Activated CD4-positive, alpha-beta T cell treated with anti-CD3 and anti-CD28 coated beads, Interleukin-2, amount 50 U/mL, for 4 hours (primary cell): ENCODE measurements at places on chromosomes 2 and 18.

GRCh38 chr18:79586436-79587225 lies 93.0 kb upstream of the CTDP1 start:
- DNase-seq: no peak

- DNase-seq: no peak
Measured at GRCh38 chr2:3265981-3266924, 111.4 kb downstream of the EIPR1 start.

DNA sequence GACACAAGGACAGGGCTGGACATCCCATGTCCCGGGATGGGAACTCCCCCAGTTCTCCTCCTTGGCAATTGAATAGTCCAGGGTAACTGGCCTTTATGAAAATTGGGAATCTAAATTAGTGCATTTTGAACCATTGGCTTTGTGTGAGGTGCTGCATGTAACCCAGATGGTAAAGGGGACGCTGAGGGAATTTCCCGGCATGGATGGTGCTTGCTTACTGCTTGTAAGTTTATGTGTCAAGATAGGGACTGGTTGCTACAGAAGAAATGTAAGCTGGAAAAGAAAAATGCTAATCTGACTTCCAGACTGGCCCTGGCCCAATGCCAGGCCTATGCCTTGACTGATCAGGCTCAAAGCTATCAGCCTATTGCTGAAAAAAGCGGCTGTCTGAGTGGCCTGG lies 1096.7 kb upstream of the DDX18 start:
- no peak for DNase-seq

DNA sequence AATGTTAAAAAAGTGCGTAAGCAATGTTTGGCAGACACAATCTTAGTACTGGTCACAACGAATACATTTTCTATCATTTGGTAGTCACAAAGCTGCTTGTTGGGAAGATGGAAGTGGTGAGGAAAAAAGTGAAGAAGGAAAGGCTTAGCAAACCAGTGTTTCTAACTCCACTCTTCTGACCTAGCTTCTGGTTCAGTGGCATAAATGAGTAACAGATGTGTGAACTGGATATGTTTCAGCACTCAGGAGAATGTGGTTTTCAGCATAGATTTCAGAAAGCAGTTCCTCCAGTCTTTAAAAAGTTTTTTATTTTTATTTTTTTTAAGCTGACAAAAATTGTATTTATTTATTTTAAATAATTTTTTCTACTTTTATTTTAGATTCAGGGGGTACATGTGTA lies 357.1 kb downstream of the CPS1 start:
- no peak for DNase-seq

DNA sequence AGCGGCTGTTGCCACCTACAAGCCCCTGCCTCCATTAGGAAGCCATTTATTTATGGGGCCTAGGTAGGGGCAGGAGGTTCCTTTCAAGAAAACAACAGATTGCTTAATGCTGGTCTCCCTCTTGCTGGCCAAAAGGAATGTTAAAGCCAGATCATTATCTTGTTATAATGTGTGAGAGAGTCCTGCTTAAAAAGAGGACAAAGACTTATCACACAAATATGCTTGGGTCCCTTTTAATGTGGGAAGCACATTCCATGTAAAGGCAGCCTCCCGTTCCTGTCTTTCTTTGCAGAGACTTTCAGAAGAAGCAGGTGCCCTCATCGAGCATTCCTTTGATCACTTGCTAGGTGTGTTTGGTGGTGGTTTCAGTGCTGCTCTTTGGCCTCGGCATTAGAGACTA lies 76.4 kb downstream of the AGAP1 start:
- DNase-seq: no peak

DNA sequence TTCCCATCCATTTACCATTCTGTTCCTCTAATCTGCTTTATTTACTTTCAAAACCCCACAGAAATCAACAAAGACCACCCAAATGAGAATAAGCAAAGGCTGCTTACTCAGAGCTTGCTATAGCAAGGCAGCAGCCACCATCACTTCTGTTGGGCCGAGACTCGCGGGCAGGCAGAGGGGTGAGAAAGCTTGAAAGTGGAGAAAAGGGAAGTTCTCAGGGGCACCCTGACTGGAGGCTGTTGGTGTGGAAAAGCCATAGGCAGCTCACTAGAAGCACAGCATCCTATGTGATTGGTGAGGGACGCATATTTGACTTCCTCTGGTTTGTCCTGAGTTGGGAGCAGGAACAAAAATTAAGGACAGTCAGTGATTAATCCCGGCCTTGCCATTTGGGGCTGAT lies 269.7 kb upstream of the THSD7B start:
- no peak for DNase-seq

- DNase-seq: no peak
Measured at GRCh38 chr2:72325592-72326422, 178.1 kb upstream of the CYP26B1 start.

- DNase-seq: no peak
Measured at GRCh38 chr2:222592176-222592575, 63.7 kb downstream of the FARSB start.

DNA sequence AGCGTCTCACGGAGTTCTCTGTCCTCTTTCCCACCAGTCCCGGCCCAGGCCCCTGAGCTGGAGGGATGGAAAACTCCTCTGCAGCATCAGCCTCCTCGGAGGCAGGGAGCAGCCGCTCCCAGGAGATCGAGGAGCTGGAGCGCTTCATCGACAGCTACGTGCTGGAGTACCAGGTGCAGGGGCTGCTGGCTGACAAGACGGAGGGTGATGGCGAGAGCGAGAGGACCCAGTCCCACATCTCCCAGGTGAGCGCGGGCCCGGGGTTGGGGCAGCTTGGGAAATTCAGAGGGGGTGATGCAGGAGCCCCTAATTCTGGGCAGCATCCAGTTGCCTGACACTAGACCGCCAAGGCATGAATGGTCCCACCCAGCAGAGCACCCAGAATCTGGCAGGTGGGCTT lies 80.7 kb downstream of the CTIF start:
- no peak for DNase-seq

DNA sequence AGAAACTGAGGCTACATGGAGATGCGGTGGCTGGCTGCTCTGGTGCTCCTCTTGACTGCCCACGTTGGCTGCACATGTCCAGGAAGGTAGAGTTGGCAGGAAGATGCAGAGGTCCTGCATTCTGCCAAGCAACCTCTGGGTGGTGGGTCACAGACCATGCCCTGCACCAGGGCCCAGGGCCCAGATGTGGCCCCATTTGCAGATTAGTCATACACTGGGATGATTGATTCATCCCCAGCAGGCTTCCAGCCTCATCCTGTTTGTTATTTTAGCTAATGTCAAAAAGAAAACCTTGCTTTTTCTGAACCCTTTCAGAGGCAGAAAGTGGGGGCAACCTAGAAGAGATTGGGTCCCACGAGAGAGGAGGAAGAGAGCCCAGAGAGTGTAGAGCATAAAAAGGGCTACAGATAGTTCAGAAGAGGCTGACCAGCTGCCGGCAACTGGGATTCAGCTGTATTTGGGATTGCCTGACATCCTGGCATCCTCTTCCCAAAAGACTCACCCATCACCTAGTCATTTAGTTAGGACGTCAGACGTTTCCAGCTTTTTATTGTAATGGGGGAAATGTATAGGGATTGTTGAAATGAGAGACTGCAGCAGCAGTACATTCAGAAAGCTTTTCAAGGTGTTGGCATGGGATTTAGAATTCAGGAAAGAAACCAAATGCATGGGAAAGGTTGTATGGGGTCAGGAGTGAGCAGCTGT lies 101.9 kb downstream of the CTIF start:
- DNase-seq: no peak

DNA sequence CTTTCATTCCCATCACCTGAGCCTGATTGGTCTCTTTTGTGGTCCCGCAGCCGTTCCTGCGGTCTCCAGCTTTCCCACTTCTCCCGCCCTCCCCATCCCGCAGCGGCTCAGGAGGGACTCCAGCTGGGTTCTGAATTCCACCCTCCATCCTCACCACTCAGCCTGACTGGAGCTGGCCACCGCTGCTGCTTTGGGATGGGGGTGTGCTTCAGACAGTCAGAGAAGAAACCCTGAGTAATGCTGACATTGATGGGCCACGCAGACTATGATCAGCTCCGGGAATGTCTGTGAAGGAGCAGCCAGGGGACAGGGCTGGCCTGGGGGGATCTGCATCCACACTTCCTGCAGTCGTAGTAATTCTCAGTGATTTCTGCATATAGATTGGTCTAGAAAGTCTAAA lies 45.9 kb upstream of the TXNDC2 start:
- DNase-seq: no peak

- no peak for DNase-seq
Measured at GRCh38 chr2:240996161-240996833, 2.1 kb upstream of the SNED1 start.

GRCh38 chr2:59833941-59834340 lies 719.5 kb downstream of the BCL11A start:
- no peak for DNase-seq

DNA sequence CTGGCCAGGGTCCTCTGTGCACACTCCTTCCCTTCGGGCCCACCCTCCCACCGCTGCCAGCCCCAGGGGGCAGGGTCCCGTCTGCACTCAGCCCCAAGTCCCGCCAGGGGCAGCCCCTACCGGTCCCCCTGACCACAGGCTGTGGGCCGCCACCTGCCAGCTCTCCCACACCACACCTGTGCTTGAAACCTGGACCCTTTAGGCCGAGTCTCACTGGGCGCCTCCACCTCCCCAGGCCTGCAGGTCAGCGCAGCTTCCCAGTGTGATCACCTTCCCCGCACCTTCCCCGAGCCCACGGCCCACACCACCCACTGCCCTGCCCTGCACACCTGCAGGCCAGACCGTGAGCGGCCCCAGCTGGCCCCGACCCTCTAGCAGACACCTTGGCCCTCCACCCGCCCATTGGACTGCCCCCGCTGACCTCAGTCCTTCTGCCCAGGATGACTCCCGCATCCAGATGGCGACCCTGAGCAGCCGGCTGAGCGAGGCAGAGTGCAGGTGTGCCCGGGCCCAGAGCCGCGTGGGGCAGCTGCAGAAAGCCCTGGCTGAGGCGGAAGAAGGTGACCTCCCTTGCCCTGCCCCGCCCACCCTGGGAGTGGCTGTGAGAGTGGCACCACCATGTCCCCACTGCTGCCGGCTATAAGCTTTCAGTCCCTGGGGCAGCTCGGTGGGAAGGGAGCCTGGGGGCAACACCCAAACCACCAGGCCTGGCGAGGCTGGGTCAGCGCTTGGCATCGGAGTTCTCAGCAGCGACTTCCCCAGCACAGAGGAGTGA lies 31.3 kb upstream of the SNED1 start:
- DNase-seq: no peak

GRCh38 chr2:168758970-168759820 lies 43.2 kb upstream of the NOSTRIN start:
- no peak for DNase-seq

DNA sequence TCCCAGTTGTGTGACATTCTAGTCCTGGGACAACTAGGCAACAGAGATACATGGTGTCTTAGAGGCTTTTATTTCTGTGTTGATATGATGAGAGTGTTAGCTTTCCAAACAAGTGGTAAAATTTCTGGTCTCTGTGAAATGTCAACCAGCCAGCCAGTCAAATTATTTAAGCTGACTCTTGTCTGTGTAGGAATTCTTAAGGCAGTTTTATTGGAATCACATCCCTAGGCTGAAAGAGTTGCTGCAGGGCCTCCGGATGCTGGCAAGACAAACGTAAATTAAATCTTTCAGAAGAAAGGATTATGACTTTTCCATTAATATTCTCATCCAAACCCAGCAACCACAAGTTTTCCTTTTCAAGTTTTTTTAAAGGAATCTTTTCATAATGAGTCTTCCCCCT lies 44.6 kb downstream of the SERPINB7 start:
- DNase-seq: no peak

DNA sequence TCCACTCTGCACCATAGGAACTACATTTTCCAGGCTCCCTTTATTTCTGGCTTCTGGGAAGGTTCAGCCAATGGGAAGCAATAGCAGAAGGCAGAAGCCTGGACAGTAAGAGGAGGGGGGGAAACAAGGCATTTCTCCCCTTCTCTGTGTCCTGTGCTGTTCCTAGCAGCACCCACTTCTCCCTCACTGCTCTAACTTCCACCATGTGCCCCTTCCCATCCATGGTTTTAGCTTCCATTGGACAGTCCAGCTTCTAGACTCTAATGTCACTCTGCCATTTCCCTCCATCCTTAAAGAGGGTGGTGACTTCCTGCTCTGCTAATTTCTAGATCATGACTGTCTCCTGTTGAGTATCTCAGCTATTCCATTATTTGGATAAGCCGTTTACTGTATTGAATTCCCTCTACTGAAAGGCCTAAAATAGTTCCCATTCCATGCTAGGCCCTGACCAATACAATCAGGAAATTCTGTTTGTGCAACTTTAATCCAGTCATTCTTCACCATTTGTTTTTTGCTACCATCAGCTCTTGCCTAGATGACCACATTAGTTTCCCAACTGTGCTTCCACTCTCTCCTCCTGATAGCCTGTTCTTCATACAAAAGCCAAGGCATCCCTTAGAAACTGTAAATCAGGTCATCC lies 20.8 kb upstream of the LYPD1 start:
- no peak for DNase-seq

DNA sequence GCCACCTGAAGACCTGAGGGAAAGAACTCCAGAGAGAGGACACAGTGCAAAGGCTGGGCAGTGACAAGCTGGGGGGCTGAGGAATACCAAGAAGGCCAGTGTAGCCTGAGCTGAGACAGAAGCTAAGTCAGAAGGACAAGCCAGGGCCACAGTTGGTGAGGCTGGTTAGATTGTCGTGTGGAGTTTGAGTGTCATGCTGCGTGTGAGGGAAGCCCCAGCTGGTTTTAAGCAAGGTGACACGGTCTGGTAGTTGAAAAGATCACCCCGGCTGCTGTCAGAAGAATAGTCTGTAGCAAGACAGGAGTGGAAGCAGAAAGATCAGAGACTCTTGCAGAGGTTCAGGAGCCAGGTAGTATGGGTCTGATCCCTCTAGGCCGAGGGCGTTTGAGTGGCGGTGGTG lies 50.6 kb upstream of the RMDN2 start:
- no peak for DNase-seq

DNA sequence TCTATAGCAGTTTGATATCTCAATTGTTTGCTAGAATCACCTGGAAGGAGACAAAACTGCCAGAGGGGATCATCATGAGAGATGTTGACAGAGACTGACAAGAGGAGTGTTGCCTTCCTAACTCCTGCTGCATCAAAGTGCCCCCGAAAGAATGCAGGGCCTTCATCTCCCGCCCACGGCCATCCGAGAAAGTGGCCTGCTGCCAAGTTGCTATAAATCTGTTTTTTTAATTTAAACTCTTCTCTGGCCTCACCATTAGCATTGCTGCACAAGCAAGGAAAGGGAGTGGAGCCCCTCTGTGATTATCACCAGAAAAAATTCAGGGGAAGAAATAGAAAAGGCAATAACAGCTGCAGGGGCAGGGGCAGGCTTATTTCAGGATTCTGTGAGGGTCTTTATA lies 238.1 kb upstream of the EPHA4 start:
- DNase-seq: no peak

- no peak for DNase-seq
Measured at GRCh38 chr2:150620416-150620815, 132.9 kb upstream of the RND3 start.

DNA sequence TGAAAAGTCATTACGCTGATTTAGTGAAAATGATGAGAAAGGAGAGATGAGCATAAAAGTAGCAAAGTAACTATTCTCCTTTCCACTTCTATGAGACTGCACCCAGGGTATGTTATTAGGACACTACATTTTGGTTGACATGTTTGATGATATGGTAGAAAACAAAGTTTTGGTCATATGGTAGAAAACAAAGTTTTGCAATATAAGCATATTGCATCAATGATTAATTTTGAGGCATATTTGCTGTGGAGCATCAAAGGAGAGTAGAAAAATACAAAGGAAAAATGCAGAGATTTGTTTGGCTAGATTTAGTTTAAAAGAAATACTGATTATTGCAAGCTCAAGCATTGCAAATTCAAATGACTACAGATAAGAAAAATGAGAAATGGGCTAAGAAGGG lies 182.1 kb downstream of the KCNH7 start:
- DNase-seq: no peak

- no peak for DNase-seq
Measured at GRCh38 chr2:162123806-162124758, 28.0 kb downstream of the GCG start.

- DNase-seq: no peak
Measured at GRCh38 chr2:444937-445884, 157.3 kb upstream of the ALKAL2 start.
